ENCODE measurements at places on chromosomes 4 and X. TPM values are rescaled to one million over a fixed set of nuclear protein-coding genes. Genes with fewer than 3 reads are reported as not detected.
A peak's percentile ranks its signal among the peaks of the same experiment; 100 is the strongest.

- DNase-seq, result no peak
Measured at GRCh38 chrX:127124871-127125270, 305.3 kb downstream of the PRR32 start.

DNA sequence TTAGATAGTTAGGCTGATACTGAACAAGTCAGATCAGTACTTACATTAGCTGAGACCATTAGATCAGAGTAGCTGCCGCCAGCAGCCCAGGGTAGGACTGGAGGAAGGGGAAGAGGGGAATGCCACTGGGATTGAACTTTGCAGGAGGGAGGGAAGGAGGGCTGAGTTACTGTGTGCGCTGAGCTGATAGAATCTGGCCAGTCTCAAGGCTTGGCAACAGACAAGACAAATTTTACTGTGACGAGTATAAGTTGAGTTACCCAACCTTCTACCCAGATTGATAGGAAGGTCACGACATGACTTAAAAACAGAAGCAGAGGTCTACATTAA, 372.1 kb downstream of the OPHN1 start:
- DNase-seq, result no peak

DNA sequence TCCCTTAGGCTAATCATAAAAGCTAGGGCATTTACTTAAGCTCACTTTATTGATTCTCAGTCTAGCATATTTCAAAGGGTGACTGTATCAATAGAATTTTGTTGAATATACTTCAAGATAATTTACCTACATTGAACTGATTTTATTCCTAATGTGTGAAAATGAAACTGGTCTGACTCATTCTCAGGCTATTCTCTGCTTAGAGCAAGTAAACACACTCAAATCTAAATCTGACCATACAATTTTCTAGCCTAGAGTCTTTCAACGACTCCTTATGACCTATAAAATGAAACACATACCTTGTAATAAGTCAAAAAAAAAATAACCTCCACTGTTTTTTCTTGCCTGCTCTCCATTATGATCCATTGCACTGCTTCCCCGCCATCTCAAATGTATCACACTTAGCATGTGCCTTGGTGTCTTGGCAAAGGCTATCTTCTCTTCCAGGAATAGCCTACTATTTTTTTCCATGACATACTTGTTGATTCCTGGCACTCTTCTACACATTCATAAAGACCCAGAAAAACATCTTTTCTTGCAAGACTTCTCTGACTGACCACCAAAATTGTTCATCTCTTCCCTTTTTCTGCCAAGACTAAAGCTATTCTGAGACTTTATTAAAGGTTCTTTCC, 965.1 kb upstream of the HS3ST1 start:
- no peak for DNase-seq

DNA sequence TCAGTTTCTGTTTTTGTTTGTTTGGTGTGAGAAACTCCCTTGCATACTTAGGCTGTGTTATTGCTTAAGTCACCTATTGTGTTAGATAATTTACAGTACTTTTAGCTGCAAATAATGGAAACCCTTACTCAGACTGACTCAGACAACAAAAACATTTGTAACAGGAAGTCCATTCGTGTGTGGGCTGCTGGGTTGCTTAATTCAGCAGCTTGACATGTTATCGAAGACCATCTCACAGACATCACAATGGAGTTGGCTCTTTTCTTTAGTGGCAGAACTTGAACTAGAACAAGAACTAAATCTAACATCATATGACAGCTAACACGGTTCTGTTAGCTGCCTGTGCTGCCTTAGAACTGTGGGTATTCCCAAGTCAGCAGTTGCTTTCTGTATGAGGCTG, 9.9 kb upstream of the GABRE start:
- no peak for DNase-seq

- DNase-seq, result no peak
Measured at GRCh38 chrX:100721328-100721727, 10.6 kb downstream of the SYTL4 start.

GRCh38 chr4:84218031-84218430, 281.1 kb downstream of the NKX6-1 start:
- DNase-seq, result no peak

DNA sequence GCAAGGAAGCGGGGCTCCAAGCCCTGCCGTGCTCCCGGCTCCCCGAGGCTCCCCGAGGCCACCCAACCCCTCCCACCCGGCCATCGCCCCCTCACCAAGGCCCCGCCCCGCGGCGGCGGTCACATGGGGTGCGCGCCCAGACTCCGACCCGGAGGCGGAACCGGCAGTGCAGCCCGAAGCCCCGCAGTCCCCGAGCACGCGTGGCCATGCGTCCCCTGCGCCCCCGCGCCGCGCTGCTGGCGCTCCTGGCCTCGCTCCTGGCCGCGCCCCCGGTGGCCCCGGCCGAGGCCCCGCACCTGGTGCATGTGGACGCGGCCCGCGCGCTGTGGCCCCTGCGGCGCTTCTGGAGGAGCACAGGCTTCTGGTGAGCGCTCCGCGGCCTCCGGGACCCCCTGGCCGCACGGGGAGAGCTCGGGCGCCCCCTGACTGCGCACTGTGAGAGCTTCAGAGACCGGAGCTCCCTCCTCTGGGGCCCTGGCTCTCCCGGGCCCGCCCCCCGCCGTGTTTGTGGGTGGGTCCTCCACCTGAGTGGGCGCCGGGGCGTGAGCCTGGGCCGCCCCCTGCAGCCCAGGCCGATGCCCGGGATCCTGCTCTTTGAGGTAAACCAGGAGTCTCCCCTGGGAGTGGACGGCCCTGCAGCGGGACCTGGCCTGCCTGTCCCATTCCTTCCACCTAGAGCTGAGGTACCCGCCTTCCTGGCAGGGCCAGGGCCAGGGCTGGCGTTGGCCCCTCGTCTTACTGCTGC, at the start of gene IDUA:
Gene IDUA (plus strand): TSS at position 166 of the 745 bp plus-strand sequence. CDS start 41 bp downstream, at position 207.
- DNase-seq, result peak; percentile 85

- DNase-seq, result no peak
Measured at GRCh38 chrX:48472225-48472624, 2.2 kb upstream of the SLC38A5 start.

GRCh38 chr4:180086480-180087190, 2156.6 kb upstream of the TENM3 start:
- no peak for DNase-seq

- no peak for DNase-seq
Measured at GRCh38 chr4:81684352-81684751, 212.6 kb upstream of the RASGEF1B start.

DNA sequence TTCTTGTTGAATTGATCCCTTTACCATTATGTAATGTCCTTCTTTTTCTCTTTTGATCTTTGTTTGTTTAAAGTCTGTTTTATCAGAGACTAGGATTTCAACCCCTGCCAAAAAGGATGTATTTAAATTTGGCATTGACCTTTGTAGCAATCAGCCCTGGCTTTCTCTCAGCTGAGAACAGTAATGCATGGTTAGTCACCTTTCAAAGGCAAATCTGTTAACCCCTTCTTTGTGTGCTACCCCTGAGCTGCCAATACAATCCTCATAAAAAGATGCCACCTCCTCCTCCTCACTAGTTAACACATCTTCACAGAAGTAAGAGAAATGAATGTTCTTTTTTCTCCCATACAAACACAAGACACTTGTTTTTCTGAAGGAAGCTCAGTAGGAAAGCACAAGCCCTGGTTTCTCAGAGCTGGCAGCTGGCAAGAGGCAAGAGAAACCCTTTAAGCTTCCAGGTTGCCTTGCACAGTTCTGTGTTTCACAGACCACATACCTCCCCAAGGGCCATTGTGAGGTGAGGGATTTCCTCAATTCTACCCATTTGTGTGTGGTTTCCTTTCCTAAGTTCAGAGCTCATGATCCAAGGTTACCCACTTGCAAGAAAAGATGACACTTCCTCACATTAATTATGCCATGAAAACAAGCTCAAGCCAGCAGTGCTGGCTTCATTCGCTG, 122.6 kb downstream of the RCHY1 start:
- no peak for DNase-seq

DNA sequence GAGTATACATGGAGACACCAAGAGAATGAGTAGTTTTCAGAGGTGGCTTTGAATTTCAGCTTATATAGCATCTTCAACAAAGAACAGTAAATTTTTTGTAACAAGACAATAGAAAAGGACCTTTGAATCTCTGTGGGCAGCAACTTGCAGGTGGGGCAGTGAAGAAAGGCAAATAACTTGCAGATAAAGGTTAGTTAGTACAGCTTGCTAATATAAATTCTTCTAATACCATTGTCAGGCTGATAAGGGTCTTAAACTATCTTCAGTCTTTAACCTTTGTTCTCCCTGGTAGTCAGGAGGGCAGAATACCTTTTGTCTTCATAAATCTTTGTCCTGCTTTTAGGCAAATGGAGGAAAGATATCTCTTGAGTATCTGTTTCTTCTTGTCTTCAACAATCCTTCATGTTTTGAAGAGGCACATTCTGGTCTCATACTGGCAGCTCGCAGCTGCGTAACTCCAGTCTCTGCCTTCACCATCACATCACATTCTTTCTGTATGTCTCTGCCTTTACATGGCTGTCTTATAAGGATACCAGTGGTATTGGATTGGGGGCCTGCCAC, 16.0 kb downstream of the ANXA3 start:
- DNase-seq, result no peak

DNA sequence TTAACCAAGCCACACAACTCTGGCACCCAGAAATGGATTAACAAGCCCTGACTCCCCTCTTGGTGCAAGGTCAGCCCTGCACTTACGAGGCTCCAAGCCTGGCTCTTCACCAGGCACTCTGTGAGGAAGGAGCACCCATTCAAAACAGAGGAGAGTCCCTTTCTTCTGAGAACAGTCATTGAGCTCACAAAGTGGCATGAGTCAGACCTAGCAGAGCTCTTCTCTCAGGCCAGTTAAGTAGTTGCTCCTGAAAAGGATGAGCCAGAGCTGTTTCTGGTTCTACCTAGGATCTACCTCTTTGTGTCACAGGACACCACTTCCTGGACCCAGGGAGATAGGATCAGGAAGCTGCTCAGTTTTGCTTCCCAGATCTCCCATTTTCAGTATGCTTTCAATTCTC, 48.2 kb downstream of the EVC2 start:
- DNase-seq, result no peak

- no peak for DNase-seq
Measured at GRCh38 chr4:52822972-52823701, 39.0 kb upstream of the RASL11B start.

DNA sequence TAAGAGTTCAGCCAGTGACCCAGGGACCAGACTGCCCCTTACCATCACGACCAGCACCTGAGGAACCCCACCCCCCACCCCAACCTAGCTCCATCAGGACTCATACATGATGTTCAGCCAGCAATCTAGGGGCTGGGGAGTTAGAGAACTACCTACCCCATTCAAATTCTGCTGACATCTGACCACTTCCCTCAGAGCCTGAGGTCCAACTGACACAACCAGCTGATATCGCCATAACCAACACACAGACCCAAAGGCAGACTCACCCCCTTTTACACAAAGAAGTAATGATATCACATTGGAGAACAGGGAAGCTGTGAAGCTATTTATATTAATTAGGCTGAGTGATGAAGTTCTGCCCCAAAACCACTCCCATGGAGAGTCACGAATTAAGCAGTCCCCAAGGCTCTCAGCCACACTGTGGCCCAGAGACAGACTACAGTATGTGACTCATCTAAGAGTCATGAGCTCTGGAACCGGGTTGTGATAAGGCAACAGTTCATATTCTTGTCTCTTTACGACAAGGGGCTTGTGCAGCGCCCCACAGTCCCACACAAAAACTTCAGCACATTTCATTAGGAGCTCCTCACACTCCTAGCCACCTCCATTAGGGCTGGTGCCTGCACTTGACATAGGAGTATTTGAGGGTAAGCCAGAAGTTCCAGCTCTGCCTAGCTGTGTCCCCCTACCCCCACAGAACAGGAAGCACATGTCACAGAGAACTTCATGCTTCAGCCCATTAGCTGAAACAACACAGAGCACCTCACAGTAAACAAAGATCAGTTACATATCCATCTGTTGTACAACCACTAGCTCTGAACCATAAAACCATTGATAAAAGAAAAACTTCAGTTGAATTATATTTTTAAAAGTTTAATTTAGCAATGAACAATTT, 184.7 kb upstream of the ZCCHC13 start:
- DNase-seq, result no peak

DNA sequence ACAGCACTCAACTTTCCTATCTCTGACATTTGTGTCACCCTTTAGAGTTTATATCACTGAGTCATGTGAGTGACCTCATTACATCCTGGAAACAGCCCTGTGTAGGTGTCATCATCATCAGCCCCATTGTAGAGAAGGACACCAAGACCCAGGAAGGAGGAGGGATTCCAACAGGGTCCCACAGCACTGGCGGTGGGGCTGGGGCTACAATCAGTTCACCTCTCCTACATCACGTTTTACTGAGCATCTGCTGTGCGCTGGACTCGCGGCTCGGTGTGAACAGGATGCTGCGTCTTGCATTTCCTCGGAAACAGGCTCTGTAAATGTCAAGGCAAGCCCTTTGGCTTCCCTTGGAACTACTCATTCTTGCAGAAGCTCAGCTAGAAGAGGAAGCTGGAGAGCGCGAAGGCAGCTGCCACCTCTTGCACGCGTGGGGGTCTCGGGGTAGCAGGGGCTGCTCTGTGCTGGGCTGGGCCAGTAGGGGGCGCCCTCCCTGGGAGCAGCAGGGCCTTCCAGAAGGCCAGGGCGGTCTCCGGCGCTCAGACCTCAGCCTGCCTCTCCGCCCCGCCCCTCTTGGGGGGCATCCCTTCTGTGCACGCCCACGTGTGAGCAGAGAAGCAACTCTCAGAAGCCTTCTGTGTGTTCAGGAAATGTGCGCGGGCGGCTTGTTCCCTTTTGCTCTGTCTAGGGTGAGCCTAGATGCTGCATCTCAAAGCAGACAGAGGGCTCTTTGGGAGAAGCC, 29.0 kb downstream of the REELD1 start:
- DNase-seq, result no peak

DNA sequence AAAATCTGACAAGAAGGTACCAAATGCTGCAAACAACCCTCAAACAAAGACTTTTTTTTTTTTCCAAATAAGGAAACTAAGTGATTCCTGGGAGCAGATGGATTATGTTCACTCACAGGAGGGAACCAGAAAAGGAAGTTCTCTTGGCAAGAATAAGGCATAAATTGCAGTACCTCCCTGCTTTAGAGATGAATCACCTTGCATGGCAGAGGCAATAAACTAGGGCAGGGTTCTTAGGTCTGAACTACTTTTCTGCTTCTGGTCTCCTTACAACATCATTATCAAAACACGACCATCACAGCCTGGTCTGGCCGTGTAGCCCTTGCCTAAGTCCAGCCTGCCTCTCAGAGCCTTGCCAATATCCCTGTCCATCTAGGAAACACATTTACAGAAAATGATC, 6.3 kb downstream of the TMEM31 start:
- DNase-seq, result no peak

DNA sequence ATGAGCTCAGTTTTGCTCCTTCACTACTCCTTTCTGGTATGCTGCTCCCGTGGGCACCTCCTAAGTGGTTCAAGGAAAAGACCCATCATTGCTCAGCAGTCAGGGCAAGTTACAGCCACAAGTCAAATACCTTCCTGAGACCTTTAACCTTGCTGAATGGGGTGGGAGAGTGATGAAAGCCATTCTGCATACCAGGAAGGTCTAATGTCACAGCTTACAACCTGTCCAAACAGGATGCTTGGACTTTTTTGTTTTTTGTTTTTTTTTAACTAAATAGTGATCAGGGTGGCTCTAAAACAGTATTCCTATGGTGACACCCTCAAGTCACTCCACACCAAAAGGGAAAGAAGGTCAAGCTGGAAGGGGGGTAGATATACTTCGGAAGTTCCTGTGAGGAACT, 93.1 kb downstream of the GPC3 start:
- DNase-seq, result no peak

HTR2C gene
- not detected for total RNA-seq

SSX1 gene
- total RNA-seq, result not detected

KIF4A gene
- 4.6 TPM for total RNA-seq

TIGD2 gene
- 6.7 TPM for total RNA-seq

CORIN gene
- total RNA-seq, result 1.4 TPM

FRYL gene
- 72.7 TPM for total RNA-seq

SH3D19 gene
- 84.6 TPM for total RNA-seq

PCYT1B gene
- 0.94 TPM for total RNA-seq
